Ecto neural progenitor cell (in vitro differentiated cells): ENCODE measurements at places on chromosomes 4 and X.
A peak's percentile ranks its signal among the peaks of the same experiment; 100 is the strongest.

DNA sequence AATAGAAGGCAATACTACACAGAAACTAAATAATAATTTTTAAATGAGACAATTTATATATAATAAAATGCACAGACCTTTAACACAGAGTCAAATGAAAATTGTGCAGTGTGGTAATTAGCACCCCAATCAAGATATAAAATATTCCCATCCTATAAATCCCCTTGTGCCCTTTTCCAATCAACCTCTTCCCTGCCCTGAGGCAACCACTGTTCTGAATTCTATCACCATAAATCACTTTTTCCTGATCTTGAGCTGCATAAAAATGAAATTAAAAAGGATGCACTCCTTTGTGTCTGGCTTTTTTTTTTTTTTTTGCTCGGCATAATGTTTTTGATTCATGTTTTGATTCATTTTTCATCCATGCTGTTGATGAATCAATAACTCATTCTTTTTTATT lies 107.0 kb downstream of the ATP8A1 start:
- DNase-seq, result no peak

- DNase-seq, result no peak
Measured at GRCh38 chr4:186260117-186260503, 5.9 kb upstream of the F11 start.

GRCh38 chrX:48891402-48892288 lies 5.9 kb downstream of the TIMM17B start:
- peak; percentile 85 for DNase-seq

DNA sequence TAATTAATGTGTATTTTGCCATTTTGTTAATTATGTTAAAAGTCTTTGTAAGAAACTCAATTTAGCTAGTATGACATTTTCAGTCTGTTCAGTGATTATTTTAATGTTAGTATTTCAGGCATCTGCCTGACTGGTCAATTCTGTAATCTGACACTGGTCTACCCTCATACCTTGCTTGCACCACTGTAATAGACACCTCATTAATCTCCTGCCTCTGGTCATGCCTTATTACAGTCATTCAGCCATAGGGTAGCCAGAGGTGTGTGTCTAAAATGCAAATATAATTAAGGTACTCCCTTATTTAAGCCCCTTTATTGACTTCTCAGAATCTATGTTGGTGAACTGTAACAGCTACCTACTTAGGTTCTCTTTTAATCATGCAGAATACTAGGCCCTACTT lies 861.1 kb upstream of the IGFBP7 start:
- no peak for DNase-seq

GRCh38 chr4:147201016-147201415 lies 255.4 kb upstream of the TTC29 start:
- DNase-seq, result no peak

GRCh38 chrX:120726294-120726693 lies 96.4 kb upstream of the C1GALT1C1 start:
- DNase-seq, result no peak

- DNase-seq, result no peak
Measured at GRCh38 chrX:151982222-151982621, 7.7 kb upstream of the GABRE start.

DNA sequence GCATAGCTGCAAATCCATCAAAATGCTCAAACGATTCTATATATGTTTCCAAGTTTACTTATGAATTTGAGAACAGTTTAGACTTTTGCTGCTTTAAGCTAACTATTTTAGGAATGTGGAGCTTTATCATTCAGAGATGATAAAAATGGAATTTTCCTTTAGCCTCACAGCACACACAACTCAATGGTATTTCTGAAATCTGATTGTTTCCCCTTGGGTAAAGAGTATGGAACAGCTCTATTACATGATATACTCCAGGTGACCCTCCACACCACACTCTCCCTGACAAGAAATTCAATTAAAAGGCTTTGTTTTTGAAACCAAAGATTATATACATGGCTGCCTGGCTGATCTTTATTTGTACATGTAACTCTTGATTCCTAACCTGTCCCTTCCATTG lies 120.0 kb downstream of the LUZP4 start:
- no peak for DNase-seq

DNA sequence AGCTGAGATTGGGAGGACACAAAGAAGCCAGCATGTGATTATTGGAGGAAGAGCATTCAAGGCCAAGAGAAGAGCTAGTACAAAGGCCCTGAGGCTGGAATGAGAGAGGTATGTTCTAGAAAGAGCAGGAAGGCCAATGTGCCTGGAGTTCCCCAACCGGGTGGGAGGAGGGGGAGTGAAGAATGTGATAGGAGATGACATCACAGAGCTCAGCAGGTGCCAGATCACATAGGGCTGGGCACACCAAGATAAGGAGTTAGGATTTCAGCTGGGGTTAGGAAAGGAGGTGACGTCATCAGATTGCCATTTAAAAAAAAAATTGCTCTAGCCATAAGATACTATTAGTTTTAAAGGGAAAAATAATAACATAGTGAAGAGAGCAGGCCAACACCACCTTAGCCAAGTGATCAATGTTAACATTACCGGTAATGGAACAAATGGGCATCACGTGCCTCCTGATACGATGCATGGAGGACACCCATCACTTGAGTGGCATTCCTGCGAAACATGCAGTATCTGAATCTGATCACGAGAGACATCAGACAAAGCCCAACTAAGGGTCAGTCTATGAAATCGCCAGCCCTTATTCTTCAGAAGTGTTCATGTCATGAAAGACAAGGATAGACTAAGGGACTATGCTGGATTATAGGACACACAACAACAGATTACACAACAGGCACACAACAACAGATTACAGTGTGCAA lies 344.3 kb downstream of the BCOR start:
- DNase-seq, result no peak

GRCh38 chr4:112082954-112083586 lies 62.2 kb upstream of the FAM241A start:
- DNase-seq, result no peak

DNA sequence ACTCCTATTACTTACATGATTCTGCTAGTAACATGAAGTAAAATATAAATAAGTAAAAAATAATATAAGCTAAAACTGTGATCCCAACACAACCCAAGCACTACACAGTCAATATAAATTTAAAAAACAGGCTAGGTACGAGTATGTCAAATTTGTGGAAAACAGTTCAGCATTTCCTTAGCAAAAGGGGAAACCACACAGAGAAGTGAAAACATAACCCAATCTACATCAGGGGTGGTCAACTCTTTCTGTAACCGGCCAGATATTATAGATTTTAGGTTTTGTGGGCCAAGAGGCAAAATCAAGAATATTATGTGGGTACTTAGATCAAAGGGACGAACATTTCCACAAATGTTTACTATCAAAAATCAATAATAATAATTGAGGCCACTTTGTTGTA lies 70.1 kb downstream of the CHST7 start:
- DNase-seq, result no peak

DNA sequence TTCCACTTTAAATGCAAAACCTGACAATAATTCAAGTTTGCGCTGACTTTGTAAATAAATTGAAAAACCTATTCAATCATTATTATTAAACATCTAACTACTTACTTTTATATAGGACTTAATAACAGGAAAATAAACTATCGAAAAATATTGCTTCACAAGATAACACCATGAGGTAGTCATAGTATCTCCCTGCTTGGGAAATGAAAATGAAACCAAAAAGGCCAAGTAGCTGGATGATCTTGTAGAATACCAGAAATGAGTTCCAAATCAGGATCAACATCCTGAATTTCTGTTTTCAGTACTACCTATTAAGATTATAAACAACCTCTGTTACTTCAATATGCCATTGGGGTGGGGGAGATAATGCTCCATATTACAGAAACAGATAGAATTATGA lies 58.9 kb downstream of the CHIC2 start:
- no peak for DNase-seq

DNA sequence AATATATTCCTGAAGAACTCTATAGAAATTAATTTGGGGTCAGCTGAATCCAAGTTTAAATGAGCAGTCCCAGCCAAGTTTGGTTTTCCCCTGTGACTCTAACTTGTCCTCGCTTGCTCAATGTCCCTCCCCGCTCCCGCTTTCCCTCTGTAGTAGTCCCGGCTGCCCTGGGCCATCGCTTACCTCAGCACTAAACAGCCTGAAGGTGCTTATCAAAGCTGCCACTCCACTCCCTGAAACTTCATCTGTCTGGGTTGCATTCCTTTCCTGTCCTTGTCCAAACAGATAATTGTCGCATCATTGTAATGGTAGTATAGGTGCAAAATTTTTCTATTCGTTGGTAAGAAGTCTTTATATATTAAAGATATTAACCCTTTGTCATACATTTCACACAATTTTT lies 12.8 kb downstream of the SLC25A43 start:
- DNase-seq, result no peak

GRCh38 chrX:44596277-44596676 lies 53.6 kb upstream of the FUNDC1 start:
- DNase-seq, result no peak

GRCh38 chrX:150205011-150205410 lies 158.1 kb upstream of the MAMLD1 start:
- DNase-seq, result no peak

- no peak for DNase-seq
Measured at GRCh38 chrX:80817002-80817401, 7.3 kb upstream of the BRWD3 start.

DNA sequence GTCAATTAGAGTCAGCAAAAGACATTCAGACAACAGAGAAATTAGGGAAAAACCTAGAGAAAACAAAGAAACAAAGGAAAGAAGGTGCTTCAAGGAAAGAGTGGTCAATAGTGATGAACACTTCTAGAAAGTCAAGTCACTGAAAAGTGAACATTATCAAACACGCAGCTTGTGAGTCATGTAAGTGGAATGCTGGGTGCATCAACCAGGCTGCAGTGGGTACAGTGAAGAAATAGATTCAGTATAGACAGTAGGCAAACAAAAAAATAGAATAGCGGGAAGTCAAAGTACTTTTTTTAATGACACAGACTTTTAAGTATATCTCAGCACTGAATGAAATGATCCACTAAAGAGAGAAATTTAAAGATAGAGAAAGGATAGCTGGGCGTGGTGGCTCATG lies 245.8 kb downstream of the ARHGAP24 start:
- no peak for DNase-seq

- no peak for DNase-seq
Measured at GRCh38 chrX:112941209-112941837, 100.7 kb upstream of the AMOT start.

DNA sequence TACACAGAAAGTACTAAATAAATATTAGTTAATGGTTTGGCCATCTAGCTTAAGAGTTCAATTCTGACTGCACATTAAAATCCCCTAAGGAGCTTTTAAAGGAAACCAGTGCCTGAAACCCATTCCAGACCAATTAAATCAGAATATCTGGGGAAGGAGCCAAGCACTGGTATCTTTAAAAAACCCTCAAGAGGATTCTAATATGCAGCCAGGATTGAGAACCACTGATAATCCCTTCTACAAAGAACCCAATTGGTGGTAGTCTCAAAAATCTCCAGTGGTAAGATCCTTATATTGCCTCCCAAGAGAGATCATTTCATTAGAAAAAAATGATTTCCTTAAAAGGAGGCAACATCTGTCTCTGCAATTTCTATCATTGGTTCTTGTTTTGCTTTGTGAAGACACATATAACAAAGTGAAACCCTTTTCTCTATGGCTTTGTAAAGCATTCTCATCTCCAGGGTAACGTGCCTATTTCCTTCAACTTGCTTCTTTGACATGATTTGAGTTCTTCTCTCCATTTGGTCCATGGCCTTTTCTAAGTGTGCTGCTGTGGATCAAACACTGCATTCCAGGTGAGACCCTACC lies 3.5 kb downstream of the GPR34 start:
- DNase-seq, result no peak

- no peak for DNase-seq
Measured at GRCh38 chrX:63471004-63471403, 119.9 kb upstream of the SPIN4 start.

DNA sequence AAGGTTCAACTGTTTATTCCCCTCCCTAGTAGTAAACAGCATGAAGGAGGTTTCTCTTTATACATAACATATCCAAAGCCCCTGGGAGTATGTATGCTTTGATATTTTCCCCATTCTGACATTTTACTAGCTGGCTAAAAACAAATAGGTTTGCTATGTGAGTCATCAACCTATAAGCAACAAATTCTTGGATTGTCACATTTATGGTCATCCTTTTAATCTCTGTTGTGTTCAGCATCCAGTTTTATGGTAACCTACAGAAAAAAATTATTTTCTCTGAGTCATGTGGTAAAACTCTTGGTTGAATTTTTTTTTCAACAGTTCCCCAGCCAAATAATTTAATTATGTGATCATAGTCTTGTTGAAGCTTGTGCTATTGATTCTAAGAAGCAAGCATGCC lies 734.1 kb downstream of the ADGRL3 start:
- DNase-seq, result no peak

DNA sequence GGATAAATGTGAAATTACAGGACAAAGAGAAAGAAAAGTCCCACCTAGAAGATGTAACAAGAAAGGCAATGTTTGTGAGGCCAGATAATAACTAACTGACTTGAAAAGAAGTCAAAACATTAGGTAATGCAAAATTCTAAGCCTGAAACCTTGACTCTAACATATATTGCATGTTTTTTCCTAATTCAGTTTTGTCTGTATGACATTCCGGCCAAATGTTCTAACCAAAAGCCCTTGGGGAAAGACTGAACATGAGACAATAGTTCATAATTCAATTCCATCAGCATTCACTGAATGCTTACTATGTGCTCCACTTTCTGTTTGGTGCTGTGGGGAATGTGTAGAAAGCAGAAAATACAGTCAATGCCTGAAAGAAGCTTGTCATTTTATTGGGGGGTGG lies 84.8 kb upstream of the PLAC1 start:
- DNase-seq, result no peak

DNA sequence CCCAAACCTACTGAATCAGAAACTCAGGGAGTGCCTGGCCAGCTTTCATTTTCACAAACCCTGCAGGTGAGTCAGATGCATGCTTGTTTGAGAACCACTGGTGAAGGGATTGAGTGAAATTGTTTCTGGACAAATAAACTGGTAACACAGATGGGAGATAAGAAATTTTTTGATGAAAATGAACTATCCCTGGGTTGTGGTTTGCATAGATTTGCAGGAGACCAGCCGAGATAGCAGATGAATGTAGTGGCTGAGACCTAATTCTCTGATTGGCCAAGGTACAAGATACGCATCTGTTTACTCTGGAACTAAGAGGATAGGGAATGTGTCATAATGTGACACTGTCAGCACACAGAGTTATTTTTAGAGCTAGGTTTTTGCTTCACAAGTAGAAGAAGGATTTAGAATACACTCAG lies 117.8 kb upstream of the NOCT start:
- no peak for DNase-seq

- DNase-seq, result no peak
Measured at GRCh38 chr4:147078362-147078761, 132.7 kb upstream of the TTC29 start.

DNA sequence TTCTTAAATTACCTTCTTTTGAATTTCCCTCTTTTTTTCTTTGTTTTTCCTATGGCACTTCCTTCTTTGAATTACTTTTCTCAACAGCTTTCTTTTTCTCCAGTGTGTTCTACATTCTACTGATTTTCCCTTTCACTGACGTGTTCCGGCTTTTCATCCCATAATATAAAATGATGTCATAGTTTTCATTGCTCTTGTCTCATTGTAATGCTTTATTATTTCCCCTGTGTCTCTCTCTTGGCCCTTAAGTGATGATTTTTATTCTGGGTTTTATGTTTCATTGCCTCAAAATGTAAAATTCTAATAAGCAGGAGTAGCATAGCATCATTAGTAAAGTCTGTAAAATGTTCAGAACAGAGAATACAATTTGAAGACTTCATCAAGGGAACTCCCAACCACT lies 299.3 kb downstream of the KCTD8 start:
- DNase-seq, result no peak
